ENCODE measurements at places on chromosomes 1 and 21. TPM values are rescaled to one million over a fixed set of nuclear protein-coding genes. Genes with fewer than 3 reads are reported as not detected.

GRCh38 chr21:27134516-27134915, 167.6 kb upstream of the ADAMTS5 start:
- no peaks in the 10 kb centered on the region for H3K27me3 ChIP-seq
- no peaks in the 10 kb centered on the region for H3K4me1 ChIP-seq
- H3K36me3 ChIP-seq = no peaks in the 10 kb centered on the region
- no peak for DNase-seq
- H3K27ac ChIP-seq = no peak overlapping the region
- no peak overlapping the region for H3K4me3 ChIP-seq

DNA sequence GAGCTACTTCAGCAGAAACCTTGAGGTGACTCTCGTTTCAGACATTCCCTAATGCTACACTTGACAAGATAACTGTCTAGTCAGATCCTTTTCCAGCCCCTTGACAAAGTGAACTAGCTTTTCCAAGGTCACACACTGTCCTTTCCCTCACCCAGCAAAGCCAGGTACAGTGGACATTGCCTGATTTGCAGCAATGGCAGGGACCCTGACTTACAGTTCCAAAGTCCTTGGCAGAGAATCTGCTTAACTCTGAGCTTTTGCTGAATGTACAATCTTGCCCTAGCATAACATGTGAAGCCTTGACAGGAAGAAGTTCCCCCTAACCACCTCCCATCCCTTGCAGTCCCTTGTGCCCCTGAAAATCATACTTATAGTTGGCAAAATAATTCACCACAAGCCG, 37.1 kb downstream of the HSD3B2 start:
- H3K4me3 ChIP-seq = no peak overlapping the region
- DNase-seq = no peak
- H3K27ac ChIP-seq = no peak overlapping the region
- no peaks in the 10 kb centered on the region for H3K4me1 ChIP-seq

Gene HUNK
- total RNA-seq = 1.9 TPM

DNA sequence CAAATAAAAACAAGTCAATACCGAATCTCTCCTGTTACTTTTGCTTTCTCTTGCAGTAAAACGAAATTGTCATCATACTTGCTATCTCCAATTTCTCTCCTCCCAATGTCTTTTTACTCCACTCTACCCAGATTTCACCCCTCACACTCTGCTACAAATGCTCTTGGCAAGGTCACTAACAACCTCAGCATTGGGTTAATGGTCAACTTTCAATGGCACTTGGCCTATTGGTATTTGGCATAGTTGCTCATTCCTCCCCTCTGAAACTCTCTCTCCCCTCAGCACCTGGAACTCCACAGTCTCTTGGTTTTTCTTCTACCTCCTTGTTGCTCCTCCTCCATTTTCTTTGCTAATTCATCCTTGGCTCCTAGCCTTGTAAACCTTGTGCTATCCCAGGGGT, 367.3 kb downstream of the PTPRU start:
- H3K36me3 ChIP-seq = no peaks in the 10 kb centered on the region
- DNase-seq = no peak
- no peak overlapping the region for H3K4me3 ChIP-seq
- H3K4me1 ChIP-seq = no peaks in the 10 kb centered on the region
- no peaks in the 10 kb centered on the region for H3K27me3 ChIP-seq

Gene OPRD1
- total RNA-seq = 0.83 TPM

DNA sequence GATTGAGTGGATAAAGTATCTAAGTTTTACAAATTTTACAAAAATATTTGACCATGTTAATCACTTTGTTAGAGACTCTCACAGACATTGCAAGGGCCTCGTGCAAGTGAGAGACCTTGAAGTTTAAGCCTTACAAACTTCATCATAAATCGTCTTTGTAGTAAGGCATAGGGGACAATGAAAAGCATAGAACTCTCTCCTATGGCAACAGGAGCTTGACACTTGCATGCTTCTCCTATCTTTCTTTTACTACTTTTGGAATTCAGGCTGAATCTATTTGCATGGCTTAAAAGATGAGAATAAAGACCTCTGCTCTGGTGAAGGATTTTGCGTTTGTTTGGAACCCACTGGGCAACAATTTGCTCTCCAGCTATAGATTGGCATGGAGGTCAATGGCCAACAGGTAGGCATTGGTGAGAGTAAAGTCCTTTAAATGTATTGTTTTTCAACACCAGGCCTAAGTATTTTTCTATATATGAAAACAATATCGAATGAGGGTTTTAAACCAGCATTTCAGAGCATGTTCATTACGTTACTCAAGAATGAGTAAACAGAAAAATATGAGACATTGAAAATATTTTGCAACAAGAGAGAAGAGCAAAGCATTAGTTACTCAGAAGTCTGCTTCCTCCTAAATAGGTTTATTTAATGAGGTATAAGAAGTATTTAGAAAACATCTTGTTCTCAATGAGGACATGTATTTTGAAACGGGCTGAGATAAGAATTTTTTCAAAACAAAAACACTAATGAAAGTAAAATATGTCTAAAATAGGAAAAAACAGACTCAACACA, 192.2 kb downstream of the TGFB2 start:
- no peaks in the 10 kb centered on the region for H3K4me1 ChIP-seq
- H3K36me3 ChIP-seq = no peaks in the 10 kb centered on the region
- H3K27me3 ChIP-seq = no peaks in the 10 kb centered on the region
- no peak for DNase-seq
- H3K4me3 ChIP-seq = no peak overlapping the region

DNA sequence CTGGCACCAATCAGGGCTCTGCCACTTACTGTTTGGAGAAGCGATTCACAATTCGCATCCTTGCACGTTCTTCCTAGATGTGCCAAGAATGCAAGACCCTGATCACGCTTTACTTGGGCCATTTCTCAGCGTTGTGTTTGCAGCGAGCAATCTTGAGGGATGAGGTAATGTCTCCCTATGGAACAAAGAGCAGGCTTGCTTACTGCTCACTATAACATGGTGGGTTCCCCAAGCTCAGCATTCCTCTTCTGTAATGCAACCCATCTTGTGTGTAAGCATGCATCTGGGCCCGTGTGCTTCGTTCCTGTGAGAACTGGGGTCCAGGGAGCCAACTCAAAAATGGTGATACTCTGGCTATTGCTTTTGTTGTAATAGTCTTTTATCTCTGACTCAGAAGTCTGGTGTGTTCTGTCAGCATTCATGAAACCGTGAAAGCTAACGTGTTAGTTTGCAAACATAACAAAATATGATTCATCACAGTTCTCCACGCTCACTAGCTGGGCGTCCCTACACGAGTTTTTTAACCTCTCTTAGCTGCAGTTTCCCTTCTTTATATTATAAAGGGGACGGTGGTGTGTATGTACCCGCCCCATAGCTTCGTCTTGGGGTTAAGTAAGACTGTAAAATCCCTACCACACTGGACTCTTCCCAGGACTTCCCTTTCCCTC, 33.3 kb downstream of the DNTTIP2 start:
- DNase-seq = no peak
- H3K27me3 ChIP-seq = no peaks in the 10 kb centered on the region
- no peaks in the 10 kb centered on the region for H3K36me3 ChIP-seq
- peaks cover 32% of the 10 kb centered on the region for H3K4me1 ChIP-seq
